ENCODE measurements at places on chromosomes 2 and 18. TPM values are rescaled to one million over a fixed set of nuclear protein-coding genes. Genes with fewer than 3 reads are reported as not detected.

DNA sequence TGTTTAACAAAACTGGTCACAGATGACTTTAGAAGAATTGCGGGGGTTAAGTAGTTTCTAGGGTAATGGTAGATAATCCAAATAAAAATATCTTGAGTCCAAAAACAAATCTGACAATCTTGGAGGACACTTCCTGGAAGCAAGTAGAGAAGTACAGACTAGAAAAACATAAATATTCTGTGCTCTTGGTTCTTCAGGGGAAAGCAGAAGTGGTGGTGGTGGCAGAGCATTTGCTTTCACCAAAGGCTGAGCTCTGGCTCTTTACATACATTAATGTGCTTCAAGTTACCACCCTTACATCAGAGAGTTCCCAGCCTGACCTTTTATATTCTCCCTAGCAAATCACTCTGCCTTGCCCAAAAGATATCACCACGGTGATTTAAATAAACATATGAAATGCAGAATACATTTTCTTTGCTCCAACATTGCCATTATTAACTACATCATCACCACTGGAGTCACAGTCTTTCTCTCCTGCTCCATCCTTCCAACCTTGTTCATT, 15.3 kb downstream of the PDE11A start:
- no peak for DNase-seq

- no peak for DNase-seq
Measured at GRCh38 chr2:67879586-67880290, 183.1 kb downstream of the C1D start.

GRCh38 chr2:216315802-216316603, 56.3 kb downstream of the MARCHF4 start:
- no peak for DNase-seq

DNA sequence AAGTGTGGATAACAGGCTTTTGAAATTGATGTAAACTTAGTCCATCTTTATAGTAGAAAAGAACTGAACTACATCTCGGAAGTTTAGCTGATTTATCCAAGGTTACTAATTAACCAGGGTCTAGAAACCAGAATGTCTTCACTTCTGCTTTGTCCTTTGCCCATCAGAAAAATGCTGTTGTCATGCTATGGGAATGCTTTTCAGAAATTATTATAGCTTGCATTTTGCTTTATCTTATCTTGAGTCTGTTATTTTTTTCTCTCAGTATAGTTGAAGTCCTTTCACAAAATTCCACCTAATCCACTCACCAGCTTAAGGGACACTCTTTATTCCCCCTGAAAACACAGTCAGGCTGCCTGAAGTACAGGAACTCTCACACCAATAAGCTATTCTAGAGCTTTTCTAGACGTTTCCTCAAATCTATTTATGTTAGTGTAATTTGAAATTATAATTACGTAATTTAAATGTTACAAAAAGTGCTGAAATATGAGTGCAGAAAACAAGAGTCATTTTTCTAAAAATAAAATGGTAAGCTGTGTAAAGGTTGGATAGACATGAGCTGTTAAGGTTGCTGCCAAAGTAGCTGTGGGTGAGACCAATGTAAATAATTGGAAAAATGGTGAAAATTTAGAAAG, 456.3 kb downstream of the TGIF1 start:
- DNase-seq, result no peak

- no peak for DNase-seq
Measured at GRCh38 chr2:231063347-231063746, 6.7 kb downstream of the PSMD1 start.

DNA sequence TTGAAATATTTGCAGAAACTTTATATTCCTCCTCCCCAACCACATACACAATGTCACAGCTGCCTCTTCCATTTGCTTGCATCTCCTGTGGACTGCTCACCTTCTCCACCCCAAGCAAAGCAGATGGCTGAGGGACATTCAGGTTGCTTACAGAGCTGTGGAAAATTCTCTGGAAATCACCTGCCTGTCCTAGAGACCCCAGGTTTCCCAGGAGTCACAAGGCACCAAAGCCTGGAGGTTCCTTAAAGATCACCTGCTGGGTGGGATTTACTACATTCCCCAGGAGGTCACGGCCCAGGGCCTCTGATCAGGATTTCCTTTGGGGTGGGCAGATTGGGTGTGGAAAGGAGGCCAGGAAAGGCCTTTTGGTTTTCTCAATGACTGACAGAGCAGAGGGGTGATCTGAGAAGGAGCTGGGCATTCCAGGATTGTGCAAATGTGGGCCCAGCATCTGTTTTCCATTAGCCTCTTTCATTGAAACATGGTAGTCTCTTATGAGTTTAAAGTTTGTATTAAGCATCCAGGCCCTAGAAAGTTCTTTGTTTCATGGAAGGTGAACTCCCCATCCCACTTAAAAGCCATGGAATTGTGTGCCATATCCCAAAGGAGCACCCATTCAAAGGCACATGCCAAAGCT, 410.7 kb upstream of the TNP1 start:
- DNase-seq, result no peak

GRCh38 chr2:48230834-48231233, 299.1 kb upstream of the STON1 start:
- no peak for DNase-seq

DNA sequence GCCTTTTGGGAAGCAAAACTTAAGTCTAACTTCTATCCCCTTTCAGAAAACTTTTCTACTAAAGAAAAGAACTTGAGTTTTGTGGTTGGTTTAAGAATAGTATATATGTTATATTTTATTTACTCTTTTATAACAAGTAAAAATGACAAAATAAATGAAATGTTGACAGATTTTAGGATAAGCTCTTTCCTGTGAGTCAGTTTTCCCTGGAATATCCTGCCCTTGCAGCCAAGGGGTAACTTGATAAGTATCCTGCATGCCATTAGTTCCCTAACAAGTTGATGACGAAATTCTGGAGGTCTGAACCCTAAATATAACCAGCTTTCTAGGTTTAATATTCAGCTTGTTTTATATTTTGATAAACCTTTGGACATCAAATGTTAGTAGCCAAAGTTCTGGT, 7.3 kb upstream of the HTR2B start:
- DNase-seq, result no peak

- DNase-seq, result no peak
Measured at GRCh38 chr2:54599326-54599710, 124.1 kb upstream of the EML6 start.

DNA sequence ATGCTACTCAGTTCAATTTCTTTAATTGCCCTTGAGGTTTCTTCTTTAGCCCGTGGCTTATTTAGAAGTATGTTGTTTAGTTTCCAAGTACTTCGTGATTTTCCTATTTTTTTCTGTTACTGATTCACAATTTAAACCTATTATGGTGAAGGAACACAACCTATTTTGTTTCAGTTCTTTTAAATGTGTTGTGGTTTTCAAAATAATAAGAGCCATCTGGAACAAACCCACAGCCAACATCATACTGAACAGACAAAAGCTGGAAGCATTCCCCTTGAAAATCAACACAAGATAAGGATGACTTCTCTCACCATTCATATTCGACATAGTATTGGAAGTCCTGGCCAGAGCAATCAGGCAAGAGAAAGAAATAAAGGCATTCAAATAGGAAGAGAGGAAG, 155.2 kb downstream of the GALNT1 start:
- no peak for DNase-seq

GRCh38 chr2:88615822-88616221, 11.4 kb downstream of the EIF2AK3 start:
- DNase-seq, result no peak

DNA sequence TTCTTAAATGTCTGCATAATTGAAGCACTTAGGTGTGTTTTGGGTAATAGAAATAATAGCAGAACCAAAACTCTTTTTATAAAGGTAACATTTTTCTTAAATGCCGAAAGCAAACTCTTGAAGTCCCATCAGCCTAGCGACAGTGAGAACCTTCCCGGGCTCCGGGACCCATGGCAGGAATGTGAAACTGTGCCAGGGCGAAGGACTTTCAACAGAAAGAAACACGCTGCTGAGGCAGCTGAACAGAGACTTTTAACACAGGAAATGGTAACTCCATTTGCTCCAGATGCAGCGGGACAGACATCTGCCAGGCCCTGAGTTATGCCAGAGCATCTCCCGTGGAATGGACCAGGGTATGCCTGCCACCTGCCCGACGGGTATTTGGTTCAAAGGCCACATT, 34.3 kb downstream of the SALL3 start:
- no peak for DNase-seq

GRCh38 chr18:2522112-2522511, 49.2 kb downstream of the METTL4 start:
- no peak for DNase-seq

GRCh38 chr18:3524706-3525105, 74.7 kb downstream of the TGIF1 start:
- no peak for DNase-seq

DNA sequence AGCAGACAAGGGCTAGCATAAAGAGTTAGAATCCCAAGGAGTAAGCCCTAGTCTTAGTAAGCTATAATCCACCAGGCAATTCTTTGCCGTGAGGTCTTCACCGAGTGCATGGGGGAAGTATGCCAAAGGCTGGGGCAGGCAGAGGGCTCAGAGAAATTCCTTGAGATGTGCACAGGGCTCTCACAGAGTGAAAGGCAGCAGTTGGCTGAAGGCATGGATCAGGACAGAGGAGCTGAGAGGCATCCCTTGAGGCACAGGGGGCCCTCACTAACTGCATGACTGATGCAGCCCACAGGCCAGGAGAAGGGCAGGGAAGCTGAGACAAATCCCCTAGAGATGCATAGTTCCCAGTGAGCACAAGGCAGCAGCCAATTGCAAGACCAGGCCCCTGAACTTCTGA, 34.1 kb downstream of the PTH2R start:
- no peak for DNase-seq

DNA sequence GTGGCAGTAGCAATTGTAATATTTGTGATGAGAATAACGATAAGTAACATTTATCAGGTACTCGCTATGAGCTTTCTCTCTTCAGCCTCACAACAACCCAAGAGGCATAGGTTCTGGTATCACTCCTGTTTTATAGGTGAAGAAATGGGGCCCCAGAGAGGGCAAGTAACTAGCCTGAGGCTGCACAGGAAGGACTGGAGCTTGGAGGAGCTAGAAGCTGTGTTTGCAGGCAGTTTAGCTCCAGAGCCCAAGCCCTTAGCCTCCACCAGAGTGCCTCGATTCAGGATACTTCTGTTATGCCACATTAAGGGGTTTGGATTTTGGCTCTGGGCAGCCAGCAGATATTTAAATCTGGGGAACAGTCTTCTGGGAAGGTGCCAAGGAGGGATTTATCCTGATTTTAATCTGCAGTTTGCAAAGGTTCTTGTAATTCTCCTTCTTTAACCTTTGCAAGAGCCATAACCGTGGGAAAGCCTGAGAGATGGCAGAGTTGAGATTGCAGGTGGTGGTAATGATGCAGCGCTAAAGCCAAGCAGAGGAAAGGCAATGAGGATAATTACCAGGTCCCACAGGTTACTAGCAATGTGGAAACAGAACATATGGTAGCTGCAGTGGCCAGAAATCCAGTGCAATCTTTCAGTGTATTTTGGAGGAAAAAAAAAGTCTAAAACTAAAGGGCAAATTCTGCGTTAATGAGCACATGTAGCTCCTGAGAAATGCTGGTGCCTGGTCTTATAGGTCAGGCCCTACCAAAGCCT, 9.1 kb downstream of the MOCOS start:
- DNase-seq, result no peak

- DNase-seq, result no peak
Measured at GRCh38 chr2:123915380-123915779, 109.7 kb upstream of the CNTNAP5 start.

GRCh38 chr2:240252872-240253511, 112.5 kb upstream of the OTOS start:
- DNase-seq, result no peak

- DNase-seq, result peak; percentile 16
Measured at GRCh38 chr2:96470636-96471035, 34.5 kb downstream of the NEURL3 start.

GRCh38 chr2:133652398-133652797, 84.1 kb upstream of the NCKAP5 start:
- DNase-seq, result no peak

DNA sequence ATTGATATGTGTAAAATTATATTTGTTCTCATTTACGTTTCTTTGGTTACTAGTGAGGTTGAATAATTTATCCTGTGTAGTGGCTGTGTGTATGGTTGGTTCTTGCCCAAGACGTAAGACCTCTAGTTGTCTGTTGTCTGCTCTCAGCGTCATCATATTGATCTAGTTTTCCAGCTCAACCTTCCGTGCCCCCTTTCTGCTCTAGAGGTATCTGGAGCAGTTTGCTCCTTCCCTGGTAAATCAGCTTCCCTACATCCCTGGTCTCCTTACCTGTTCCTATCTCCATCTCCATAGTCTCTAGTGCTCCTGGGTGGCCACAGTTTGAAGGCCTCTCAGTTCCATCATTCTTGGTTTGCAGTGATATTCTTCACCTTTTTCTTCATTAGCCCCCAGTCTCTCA, 1.2 kb downstream of the SMYD5 start:
- no peak for DNase-seq

GRCh38 chr2:71682341-71682740, 229.0 kb downstream of the DYSF start:
- no peak for DNase-seq

- DNase-seq, result no peak
Measured at GRCh38 chr2:134233728-134234136, 20.1 kb upstream of the MGAT5 start.

DNA sequence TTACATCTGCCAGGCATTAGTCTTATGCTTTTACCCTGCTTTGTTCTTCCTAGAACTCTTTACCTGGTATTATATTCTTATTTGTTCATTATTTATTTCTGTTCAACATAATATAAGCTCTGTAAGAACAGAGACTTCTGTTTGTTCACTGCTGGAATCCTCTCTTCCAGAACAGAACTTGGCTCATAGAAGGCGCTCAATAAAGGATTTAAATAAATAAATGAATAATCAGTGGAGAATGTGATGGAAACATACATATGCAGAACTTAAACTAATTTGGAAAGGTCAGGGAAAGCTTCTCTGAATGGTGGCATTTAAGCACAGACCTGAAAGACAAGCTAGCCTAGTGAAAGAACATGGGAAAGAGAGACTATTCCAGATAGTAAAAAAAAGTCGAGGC, 24.3 kb downstream of the NCKAP1 start:
- DNase-seq, result no peak

The ESPNL gene
- not detected for polyA plus RNA-seq

The KLHL30 gene
- not detected for polyA plus RNA-seq

The GALNT13 gene
- polyA plus RNA-seq, result not detected

The THADA gene
- polyA plus RNA-seq, result 19.1 TPM

The TLX2 gene
- 0.10 TPM for polyA plus RNA-seq

The ADCYAP1 gene
- polyA plus RNA-seq, result not detected

The CNTNAP5 gene
- polyA plus RNA-seq, result not detected

The VIL1 gene
- not detected for polyA plus RNA-seq

The UNC80 gene
- polyA plus RNA-seq, result not detected

The TMEM247 gene
- not detected for polyA plus RNA-seq

All from CD4-positive, CD25-positive, alpha-beta regulatory T cell (primary cell).